Stimulated activated CD8-positive, alpha-beta memory T cell treated with anti-CD3 and anti-CD28 coated beads, Interleukin-4, amount 100 ng/mL, for 1 hour (primary cell): ENCODE measurements at places on chromosomes 12 and 14.

- DNase-seq: no peak
These were observed 417.6 kb downstream of the NAV3 start for GRCh38 chr12:78248321-78248720.

DNA sequence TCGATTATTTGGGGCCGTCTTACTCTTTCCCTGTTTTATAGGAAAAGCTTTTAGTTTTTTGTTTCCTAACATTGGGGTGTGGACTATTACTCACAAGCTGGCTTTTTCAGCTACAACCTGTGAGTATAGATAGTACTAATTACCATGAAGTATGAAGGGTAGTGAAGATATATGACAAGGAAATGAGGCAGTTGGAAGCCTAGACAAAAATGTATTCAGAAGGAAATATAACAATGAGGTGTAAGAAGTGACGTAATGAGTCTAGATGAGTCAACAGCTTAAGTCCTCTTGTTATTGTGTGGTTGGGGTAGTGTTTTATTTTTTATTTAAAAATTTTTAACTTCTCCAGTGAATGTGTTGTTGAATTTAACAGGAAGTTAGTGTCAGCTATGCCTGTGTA is 804.5 kb downstream of the NRXN3 start:
- DNase-seq: no peak

GRCh38 chr14:69696204-69696527 is 70.8 kb upstream of the SRSF5 start:
- no peak for DNase-seq

DNA sequence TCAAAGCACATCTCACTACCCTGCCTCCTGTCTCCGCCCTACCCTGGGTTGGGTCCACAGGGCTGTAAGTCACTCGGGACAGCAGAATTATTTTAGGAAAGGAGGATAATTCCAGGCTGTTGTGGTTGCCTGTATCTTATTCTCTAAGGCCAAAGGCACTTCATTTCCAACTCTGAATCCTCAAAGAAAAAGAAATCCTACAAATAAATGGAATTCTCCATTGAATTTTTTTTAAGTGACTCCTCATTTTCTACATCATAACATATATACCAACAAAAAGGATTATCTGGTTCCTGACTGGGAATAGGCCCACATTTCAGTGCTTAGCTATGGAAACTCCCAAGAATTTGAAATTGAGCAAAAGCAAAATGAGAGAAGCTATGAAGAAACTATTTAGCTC is 186.4 kb downstream of the ITPR2 start:
- no peak for DNase-seq

- DNase-seq: no peak
These were observed 430.3 kb downstream of the NAV3 start for GRCh38 chr12:78260976-78261375.

DNA sequence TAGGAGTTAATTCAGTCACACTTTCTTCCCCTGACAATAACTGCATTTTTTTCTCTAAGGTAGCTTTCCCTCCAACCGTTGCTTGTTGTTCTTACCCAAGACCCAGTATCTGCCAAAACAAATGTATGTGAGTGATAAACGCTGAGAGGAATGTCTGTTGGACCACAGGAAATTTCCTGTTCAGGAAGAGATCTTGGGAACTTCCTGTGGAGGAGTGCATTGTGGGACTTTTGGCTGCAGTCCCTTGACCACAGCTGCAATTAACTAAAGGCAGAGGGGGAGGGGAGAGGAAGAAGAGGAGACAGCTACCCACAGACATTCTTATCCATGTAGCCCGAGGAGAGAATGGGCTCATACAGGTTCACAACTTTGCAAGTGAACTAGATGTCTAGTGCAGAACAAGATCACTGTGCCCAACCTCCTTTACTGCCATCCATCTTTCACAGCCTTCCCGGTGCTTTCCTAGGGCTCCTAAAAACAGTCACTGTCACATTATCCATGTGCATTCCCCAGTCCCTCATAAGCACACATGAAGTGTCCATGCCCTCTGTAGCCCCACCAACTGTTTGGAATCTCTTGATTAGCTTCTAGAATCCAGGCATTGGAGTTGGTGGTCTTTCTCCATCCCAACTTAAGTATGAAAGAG is 149.5 kb downstream of the ETV6 start:
- DNase-seq: no peak

DNA sequence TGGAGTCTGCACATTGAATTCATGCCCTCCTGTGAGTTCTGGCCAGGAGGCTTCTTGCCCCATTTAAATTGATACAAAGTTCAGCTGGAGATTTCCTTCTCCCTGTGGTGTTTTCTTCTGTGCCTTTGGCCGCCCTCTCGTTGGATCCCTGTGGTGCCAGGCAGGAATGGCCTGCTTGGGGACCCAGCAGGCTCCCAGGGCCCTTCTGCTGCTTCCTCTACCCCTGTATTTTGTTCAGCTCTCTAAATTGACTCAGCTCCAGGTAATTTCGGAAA is 197.2 kb downstream of the FOXA1 start:
- no peak for DNase-seq

- DNase-seq: no peak
These were observed 60.6 kb downstream of the SLC25A47 start for GRCh38 chr14:100383727-100384158.

- no peak for DNase-seq
These were observed 213.8 kb downstream of the SLC6A15 start for GRCh38 chr12:84698576-84699333.

DNA sequence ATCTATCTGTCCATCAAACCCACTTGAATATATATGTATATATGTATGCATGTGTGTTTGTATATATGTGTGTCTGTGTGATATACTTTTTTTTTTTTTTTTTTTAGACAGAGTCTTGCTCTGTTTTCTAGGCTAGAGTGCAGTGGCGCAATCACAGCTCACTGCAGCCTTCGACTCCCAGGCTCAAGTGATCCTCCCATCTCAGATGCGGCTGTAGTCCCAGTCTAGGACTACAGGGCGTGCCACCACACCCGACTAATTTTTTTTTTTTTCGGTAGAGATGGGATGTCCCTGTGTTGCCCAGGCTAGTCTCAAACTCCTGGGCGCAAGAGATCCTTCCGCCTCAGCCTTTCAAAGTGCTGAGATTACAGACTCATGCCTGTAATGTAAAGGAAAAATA is 13.0 kb upstream of the APOBEC1 start:
- DNase-seq: no peak

DNA sequence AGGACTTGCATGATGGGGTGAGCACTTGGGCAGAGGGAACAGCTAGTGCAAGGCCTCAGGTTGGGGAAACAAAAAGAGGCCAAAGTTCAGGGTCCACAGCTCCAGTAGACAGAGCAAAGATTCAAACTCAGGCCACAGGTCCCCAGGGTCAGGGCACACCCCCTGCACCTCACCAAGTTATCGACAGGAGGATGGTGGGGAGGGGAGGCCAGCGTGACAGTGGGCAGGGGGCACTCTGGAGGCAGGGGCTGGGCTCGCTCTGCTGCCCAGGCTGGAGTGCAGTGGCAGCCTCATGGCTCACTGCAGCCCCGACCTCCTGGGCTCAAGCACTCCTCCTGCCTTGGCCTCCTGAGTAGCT is 32.4 kb upstream of the ULK1 start:
- DNase-seq: no peak

- no peak for DNase-seq
These were observed 37.5 kb upstream of the MIS18BP1 start for GRCh38 chr14:45290547-45290946.

GRCh38 chr12:6215932-6216494 is 15.8 kb downstream of the CD9 start:
- no peak for DNase-seq

- no peak for DNase-seq
These were observed 44.3 kb downstream of the SCYL2 start for GRCh38 chr12:100311317-100311716.

DNA sequence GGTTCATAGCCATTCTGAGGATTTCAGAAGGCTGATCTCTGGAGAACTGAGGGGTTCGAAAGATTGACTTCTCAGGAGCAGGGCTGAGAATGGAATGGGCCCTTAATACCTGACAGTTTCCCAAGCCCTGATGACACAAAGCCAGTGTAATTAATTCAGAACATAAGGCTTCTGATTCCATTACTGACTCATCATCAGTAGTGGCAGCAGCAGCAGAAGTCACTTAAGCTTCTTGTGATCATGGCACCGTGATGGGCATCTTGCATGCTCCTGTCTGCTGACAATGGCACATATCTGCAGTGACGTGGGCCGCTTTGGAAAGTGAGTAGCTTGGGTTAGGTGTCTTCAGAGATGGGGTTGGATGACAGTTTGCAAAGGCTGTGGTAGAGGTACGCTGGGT is 38.2 kb upstream of the GSG1 start:
- no peak for DNase-seq

GRCh38 chr14:43207189-43207588 is 1299.9 kb downstream of the FSCB start:
- no peak for DNase-seq

DNA sequence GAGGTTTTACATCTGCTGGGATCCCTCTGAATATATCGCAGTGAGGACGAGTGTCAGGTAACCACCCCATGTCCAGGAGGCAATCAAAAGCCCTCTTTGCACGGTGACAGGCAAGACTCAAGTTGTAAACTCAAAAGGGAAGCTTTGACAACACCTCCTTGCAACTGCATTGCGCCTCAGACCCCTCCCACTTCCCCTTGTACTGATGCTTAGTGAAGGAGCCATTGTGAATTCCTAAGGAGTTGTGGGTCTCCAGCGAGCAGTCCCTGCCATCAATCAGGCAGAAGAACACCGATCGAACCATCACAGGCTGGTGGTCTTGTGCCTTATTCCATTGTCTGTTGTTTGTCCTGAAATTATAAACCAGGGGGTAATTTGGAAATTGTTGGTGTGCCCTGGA is 112.6 kb downstream of the CCDC60 start:
- DNase-seq: no peak

- DNase-seq: no peak
These were observed 1036.1 kb downstream of the TMEM121 start for GRCh38 chr14:106562451-106562850.

- no peak for DNase-seq
These were observed 9.4 kb downstream of the CFAP251 start for GRCh38 chr12:121927813-121928212.

DNA sequence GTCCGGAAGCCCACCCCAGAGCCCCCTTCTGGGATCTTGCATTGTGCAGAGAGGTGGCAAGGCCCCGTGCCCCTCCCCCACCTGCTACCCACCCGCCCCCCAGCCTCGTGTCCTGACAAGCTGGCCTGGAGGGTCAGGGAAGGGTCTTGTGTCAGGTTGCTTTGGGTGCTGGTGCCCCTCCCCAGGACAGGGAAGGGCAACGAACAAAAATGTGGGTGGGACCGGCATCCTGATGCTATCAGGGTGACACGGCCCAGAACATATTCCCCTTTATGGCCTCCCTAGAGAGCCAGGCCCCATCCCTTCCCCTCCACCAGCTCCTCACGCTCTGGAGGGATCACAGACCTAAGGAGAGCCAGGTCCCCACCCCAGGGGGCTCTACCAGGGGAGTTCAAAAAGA is 38.7 kb upstream of the TMEM179 start:
- no peak for DNase-seq

DNA sequence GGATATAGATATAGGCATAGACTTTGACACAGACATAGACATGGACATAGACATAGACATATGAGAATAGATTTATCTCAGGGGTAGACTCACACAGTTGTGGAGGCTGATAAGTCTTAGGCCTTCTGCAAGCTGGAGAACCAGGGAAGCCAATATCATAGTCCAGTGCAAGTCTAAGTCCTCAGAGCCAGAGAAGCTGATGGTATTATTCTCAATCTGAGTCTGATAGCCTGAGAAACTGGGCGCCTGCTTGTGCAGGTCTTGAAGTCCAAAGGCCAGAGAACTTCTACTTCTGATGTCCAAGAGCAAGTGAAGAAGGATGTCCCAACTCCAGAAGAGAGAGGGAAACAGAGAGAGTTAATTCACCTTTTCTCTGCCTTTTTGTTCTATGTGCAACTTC is 476.5 kb downstream of the SLC6A15 start:
- DNase-seq: no peak

- no peak for DNase-seq
These were observed 5.2 kb downstream of the RITA1 start for GRCh38 chr12:113190761-113191160.

DNA sequence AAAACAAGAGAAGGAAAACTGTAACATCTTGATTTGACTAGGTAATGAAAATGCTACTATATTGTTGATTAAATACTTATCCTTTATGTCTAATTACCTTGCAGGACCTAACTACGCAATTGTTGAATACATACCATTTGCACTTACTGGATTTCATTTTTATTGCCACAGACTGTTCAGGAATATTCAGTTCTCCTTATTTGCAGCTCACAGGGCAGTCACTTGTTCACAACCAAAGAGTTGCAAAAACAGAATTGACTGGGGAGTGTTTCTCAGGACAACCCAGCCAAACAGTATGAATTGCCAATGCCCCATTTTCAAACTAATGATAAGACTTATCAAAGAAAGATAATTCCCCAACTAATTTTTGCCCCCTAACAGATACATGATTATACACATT is 49.4 kb downstream of the CIT start:
- DNase-seq: no peak

- DNase-seq: no peak
These were observed 22.1 kb downstream of the RTL1 start for GRCh38 chr14:100881211-100882025.

- no peak for DNase-seq
These were observed 262.1 kb upstream of the ATP2B1 start for GRCh38 chr12:89970722-89971121.

DNA sequence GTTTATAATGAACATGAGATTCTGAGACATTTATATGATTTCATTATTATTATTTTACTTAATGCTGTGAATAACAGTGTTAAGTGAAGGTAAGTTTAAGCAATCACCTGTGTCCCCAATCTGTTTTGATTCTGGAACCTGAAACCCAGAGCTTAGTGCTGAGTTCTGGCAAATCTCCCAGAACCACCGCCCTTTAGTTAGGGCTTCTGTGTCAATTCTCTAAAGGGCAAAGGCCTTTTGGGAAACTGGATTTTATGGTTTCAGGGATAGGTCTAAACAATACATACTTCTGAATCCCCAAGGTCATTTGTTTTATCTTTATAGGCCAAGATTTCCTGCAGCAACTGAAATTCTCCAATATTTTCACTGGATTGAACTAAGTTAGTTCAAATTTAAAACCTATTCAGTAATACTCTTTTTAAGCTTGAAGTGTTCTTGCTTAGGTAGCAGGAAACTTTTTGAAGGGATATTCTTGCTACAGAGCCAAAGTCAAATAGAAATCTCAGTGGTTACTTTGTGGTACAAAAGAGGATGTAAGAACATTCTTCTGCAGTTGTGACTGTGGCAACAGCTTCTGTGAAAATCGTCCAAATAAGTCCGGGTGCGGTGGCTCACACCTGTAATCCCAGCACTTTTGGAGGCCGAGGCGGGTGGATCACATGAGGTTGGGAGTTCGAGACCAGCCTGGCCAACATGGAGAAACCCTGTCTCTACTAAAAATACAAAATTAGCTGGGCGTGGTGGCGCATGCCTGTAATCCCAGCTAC is 10.0 kb upstream of the PKP2 start:
- DNase-seq: no peak

GRCh38 chr14:95479494-95479893 is 37.0 kb downstream of the SYNE3 start:
- DNase-seq: no peak

GRCh38 chr12:100348657-100349454 is 8.0 kb upstream of the SLC17A8 start:
- no peak for DNase-seq
